ENCODE measurements at places on chromosomes 1 and 21. TPM values are rescaled to one million over a fixed set of nuclear protein-coding genes. Genes with fewer than 3 reads are reported as not detected.

DNA sequence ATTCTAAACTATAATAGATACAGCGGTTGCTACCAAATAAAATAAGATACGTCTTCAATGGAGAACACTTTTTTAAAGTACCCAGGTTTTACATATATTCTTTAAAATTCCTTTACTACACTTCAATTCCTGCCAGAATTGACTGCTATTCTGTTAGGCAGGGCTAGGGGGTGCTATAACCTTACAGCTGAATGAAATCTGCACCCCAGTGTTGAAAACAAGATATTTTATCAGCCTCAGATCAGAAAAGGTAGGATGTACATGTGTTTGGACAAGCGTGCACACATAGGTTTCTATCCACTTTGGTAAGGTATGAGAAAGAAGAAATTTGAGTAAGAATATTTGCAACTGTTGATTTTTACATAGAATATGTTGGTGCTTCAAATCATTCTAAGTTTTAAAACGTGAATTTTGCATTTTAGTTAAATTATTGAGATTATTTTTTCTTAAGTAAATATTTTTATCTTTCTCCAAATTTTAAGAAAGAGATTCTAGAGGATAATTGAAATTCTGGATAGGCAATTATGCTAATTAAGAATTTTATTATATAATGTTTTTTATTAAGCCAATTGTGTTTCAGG is 490.8 kb upstream of the ADGRL4 start:
- H3K36me3 ChIP-seq, result no peaks in the 10 kb centered on the region
- no peaks in the 10 kb centered on the region for H3K4me1 ChIP-seq
- H3K27ac ChIP-seq, result no peak overlapping the region
- no peak for DNase-seq

GRCh38 chr1:180937012-180937372 is 24.3 kb downstream of the KIAA1614 start:
- no peaks in the 10 kb centered on the region for H3K4me1 ChIP-seq
- H3K27me3 ChIP-seq, result no peaks in the 10 kb centered on the region
- H3K36me3 ChIP-seq, result no peaks in the 10 kb centered on the region
- H3K4me3 ChIP-seq, result no peak overlapping the region

CTSE gene
- total RNA-seq, result 0.69 TPM

DNA sequence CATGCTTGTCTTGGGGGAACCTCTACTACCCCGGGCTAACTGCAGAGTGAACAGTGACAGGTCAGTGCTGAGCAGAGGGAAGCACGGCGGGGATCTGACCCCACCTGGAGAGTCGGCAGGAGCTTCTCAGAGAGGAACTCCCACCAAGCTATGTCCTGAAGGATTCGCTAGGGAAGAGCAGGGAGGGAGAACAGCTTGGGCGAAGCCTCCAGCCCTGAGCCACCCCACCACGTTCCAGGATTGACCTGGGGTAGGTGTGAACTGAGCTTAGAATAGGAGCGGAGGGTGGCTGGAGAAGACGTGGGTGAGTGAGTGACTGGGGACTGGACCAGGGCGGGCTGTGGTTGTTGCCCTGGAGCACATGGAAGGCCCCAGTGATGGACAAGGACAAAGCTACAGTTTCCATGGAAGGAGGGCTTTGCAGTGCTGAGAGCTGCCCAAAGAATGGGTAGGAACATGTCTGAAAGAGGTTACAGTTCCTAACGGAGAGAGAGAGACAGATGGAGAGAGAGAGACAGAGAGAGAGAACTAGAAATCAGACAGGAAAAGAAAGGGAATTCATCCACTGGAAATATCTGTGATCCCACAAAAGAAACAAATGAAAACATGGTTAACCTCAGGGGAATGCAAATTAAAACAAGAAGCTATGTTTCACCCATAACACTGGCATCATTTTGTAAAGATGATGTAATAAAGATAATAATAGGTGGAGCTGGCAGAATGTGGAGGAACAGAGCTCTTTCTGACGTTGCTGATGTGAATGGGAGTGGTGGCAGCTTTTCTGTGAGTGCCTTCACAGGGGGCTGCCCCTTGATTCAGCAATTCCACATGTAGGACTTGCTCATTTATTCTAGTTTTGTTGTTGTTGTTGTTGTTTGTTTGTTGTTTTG is 17.2 kb downstream of the BSND start:
- no peak overlapping the region for H3K4me3 ChIP-seq
- no peaks in the 10 kb centered on the region for H3K36me3 ChIP-seq
- DNase-seq, result peak; percentile 62
- no peaks in the 10 kb centered on the region for H3K27me3 ChIP-seq
- H3K4me1 ChIP-seq, result no peaks in the 10 kb centered on the region
- H3K27ac ChIP-seq, result no peak overlapping the region

DNA sequence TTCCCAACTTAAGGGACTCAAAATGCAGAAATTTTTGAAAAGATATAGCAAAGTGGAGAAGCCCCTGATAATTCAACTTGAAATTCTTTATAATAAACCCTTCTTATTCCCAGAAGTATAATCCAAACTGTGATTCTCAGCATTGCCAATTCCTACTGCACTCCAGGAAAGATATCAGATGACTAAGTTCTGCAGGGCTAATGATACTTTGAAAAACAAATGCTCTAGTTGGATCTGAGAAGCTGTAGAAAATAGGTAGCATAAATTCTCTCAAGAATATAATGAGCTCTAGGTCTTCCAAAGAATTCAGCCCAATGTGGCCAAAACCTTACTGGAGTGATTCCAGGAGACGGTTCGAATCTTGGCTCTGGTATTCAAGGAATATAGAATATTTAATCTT is 294.0 kb upstream of the PTBP2 start:
- H3K36me3 ChIP-seq, result no peaks in the 10 kb centered on the region
- H3K4me1 ChIP-seq, result no peaks in the 10 kb centered on the region
- no peak overlapping the region for H3K4me3 ChIP-seq
- H3K27ac ChIP-seq, result no peak overlapping the region

DNA sequence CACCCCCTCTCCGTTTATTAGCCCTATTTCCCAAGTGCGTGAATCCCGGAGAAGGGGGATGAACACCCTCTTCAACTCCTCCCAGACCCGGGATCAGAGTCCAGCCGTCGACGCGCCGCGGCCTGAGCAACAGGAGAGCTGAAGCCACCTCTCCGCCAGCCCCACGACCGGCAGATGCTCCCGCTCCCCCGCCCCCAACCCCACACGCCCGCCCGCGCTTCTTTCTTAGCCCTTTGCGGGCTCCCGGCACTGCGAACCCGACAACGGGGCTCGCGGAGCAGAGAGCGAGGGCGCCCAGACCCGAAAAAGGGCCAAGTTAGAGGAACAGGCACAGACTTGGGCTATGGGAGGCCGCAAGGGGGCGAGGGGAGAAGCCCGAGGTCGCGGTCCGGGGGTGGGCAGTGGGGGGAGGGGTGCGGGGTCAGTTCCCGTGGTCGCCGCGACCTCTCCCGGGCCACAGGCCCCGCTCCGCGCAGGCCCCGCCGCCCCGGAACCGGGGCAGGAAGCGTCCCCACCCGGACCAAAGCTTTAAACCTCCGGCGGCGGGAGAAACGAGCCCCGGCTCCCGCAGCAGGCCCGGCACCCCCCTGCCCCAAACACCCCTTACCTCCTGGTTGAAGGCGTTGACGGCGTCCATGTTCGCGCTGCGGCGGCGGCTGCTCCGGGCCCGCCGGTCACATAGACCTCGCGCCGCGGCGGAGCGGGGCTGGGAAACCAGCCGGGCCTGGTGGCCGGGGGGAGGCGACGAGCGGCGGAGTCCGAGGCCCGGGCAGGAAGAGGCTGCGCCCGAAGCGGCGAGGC is 662 bp downstream of the SCAF4 start:
- H3K27me3 ChIP-seq, result no peaks in the 10 kb centered on the region
- peaks cover 6% of the 10 kb centered on the region for H3K4me1 ChIP-seq
- peak overlapping the region; percentile 83 for H3K27ac ChIP-seq
- peak overlapping the region; percentile 80 for H3K4me3 ChIP-seq

SELP gene
- 9.1 TPM for total RNA-seq

HES3 gene
- not detected for total RNA-seq

CAMK1G gene
- total RNA-seq, result 0.72 TPM

DNA sequence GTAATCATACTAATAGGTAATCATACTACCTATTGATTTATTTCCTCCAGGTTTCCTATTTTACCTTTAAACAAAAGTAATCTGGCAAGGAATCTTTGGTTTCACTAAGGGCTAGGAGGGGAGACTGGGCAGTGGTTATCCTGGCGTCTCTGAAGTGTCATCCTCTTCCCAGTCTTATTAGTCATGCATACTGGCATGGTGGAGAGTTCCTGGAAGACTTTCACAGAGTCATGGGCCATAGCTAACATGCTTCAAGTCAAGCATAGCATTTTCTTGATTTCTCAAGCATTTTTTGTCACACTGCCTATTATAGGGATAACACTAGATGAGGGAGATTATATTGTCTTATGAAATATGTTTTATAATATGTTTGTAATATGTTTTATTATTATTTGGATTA is 64.0 kb upstream of the ASB17 start:
- H3K36me3 ChIP-seq, result no peaks in the 10 kb centered on the region
- no peak overlapping the region for H3K4me3 ChIP-seq
- DNase-seq, result no peak
- H3K27ac ChIP-seq, result no peak overlapping the region
- no peaks in the 10 kb centered on the region for H3K4me1 ChIP-seq
- H3K27me3 ChIP-seq, result no peaks in the 10 kb centered on the region

DNA sequence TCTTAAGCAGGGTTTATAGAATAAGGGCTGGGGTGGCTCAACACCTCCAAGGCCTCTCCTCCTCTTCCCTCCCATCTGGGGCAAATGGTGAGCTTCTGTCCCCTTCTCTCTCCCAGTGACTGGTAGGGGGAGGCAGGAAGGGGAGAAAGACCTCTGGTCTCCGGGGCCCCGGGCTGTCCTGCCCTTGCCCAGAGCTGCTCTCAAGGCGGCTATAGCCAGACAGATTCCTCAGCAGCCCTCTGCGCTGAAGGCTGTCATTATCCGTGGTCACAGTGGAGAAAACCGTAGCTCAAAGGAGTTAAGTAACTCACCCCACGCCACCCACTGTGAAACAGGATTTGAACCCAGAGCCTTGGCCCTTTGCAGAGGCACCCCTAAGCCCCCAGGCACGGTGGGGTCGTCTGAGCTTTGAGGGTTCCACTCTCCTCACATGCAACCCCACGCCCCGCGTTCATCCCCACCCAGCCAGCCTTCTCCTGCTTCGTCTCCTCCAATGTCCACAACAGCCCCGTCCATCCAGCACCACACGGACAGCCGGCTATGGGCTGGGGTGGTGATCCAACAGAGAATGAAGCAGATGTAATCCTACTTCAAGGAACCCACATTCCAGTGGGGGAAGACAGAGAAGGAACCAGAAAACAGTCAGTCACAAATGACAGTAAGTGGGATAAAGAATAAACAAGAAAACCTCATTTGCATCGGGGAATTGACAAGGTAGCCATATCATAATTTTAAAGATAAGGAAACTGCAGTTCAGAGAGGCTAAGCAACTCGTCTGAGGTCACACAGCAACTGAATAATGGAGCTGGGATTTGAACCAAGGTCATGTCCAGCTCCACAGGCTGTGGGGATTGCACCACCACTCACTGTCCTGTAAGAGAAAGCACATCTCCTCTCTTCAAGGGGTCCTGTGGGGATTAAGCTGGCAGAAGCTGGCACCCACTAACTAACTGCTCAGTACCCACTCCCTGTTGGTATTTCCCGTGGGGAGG is 31.8 kb downstream of the DHRS3 start:
- H3K4me3 ChIP-seq, result no peak overlapping the region
- no peak overlapping the region for H3K27ac ChIP-seq
- no peaks in the 10 kb centered on the region for H3K4me1 ChIP-seq

DNA sequence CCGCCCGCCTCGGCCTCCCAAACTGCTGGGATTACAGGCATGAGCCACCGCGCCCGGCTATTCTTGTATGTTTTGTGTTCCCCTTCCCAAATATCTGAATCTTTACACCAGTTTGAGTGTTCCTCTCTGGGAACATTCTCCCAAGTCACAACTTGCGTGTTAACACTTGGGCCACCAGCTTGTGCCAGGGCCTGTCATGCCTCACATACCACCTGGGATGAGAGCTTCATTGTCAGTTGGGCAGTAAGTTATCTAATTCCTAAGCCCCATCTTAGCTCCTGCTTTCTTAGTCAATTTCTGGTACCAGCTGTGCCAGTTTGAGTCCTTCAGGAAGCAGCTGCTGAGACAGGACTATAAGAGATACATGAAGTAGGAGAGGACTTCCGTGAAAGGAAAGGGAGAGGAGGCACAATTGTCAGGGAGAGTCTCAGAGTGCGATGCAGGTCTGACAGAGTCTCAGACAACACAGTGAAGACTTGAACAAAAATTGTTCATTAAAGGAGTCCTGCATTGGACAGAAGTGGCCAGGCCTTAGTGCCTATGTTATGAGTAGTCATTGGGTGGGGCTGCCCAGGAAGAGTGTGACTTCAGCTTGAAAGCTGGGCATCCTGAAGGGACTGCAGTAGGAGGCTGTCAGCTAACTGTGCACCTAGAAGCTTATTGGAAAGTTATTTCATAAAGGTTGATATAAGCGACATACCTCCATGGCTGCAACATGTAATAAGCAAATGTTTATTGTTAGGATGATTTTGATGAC is 17.3 kb downstream of the ZFYVE9 start:
- H3K36me3 ChIP-seq, result no peaks in the 10 kb centered on the region
- no peak overlapping the region for H3K4me3 ChIP-seq
- DNase-seq, result no peak
- no peak overlapping the region for H3K27ac ChIP-seq
- no peaks in the 10 kb centered on the region for H3K27me3 ChIP-seq

DNA sequence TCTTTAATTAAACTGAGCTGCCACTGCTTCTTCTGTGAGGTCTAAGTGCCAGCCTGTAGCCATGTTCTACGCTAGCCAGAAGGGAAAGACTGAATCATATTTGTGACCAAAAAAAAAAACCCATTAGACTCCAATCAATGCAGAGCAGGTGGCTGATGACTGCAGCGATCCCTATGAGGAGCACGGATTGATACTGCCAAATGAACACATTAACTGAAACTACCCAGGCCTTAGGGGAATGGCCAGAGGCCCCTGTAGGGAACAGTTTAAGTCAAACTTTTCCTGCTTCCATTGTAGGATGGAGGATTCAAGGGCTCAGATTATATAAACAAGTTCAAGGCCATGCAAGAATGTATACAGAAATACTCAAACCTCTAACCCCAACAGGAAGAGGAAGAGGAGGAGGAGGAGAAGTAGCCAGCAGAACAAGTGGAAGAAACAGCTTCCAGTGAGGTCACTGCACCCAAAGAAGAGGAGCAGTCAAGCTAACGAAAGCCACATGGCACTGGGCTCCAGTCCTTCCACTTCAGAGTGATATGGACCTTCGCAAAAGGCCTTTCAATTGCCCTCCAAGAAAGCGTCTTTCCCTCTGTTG is 328.3 kb downstream of the SMYD3 start:
- no peaks in the 10 kb centered on the region for H3K36me3 ChIP-seq
- DNase-seq, result no peak
- H3K27ac ChIP-seq, result no peak overlapping the region
- H3K4me3 ChIP-seq, result no peak overlapping the region
- H3K27me3 ChIP-seq, result no peaks in the 10 kb centered on the region

GRCh38 chr1:21913763-21914162 is 23.3 kb downstream of the HSPG2 start:
- H3K4me1 ChIP-seq, result peaks cover 8% of the 10 kb centered on the region
- H3K4me3 ChIP-seq, result no peak overlapping the region
- no peaks in the 10 kb centered on the region for H3K36me3 ChIP-seq
- no peaks in the 10 kb centered on the region for H3K27me3 ChIP-seq

GRCh38 chr1:179996099-179996498 is 41.5 kb downstream of the CEP350 start:
- no peaks in the 10 kb centered on the region for H3K27me3 ChIP-seq
- H3K4me1 ChIP-seq, result no peaks in the 10 kb centered on the region
- no peak overlapping the region for H3K4me3 ChIP-seq
- no peak overlapping the region for H3K27ac ChIP-seq
- DNase-seq, result no peak

All from aorta (tissue), 5 donors.